ENCODE measurements at places on chromosomes 3 and 15.

GRCh38 chr3:128969993-128970739 is 23.7 kb downstream of the CFAP92 start:
- DNase-seq, result peak; percentile 14

GRCh38 chr3:152556731-152557254 is 278.1 kb upstream of the P2RY1 start:
- no peak for DNase-seq

DNA sequence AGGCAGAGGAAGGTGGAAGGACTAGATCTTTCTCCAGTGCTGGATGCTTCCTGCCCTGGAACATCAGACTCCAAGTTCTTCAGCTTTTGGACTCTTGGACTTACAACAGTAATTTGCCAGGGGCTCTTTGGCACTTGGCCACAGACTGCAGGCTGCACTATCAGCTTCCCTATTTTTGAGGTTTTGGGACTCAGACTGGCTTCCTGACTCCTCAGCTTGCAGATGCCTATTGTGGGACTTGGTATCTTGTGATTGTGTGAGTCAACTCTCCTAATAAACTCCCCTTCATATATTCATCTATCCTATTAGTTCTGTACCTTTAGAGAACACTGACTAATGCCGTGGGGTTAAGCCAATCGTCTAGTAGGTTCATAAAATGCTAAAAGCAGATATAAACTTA is 8.8 kb upstream of the B3GNT5 start:
- no peak for DNase-seq

DNA sequence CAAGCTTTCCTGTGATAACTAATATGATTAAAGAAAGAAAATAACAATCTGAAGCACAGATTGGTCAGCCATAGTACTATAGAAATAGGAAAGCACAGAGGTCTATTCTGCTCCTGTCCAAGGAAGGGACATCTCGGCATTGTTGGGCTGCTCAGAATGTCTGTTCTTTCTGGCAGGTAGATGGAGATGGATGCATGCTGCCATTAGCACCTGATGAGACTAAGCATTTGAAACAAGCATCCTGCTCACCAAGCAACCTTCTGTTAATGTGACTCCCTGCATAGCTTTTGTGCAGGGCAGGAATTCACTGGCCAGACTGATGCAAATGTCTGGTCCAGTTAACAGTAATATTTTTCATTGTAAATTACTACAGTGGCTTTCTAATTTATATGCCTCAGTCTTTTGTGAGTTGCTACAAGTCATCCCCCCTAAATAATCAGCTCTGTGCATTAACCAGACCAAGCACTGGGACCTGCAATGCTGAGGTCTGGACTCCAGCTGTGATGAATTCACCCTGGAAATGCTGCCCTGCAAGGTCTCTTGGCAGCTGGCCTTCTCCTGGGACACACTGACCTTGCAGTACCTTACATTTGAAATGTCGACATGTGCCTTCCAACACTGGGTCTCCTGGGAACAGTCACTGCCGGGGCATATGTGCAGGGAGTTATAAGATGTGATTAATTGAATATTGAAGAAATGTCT is 1123.7 kb downstream of the IGSF11 start:
- no peak for DNase-seq

DNA sequence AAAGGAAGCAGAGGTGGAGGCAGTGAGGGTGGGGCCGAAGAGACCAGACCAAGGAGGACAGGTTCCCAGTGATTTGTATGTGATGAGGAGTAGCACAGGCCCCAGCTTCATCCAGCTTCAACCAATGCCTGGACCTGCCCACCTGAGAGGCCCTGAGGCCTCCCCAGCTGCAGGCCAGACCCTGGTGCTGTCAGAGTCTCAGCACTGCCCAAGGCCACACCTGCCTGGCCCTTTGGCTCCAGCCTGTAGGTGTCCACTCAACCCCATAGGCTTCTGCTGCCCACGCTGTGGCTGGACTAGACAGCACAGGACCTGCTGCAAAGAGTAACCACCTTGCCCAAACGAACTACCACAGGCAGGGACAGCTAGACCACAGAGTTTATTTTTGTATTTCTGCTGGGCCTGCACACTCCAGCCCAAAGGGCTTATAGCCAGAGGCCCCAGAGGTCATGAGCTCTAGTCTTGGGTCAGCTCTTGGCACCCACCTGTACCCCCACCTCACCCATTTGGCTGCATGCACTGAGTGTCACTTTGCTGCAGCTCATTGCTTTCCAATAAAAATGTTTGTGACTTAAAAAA is 81.9 kb upstream of the CDV3 start:
- DNase-seq, result no peak

DNA sequence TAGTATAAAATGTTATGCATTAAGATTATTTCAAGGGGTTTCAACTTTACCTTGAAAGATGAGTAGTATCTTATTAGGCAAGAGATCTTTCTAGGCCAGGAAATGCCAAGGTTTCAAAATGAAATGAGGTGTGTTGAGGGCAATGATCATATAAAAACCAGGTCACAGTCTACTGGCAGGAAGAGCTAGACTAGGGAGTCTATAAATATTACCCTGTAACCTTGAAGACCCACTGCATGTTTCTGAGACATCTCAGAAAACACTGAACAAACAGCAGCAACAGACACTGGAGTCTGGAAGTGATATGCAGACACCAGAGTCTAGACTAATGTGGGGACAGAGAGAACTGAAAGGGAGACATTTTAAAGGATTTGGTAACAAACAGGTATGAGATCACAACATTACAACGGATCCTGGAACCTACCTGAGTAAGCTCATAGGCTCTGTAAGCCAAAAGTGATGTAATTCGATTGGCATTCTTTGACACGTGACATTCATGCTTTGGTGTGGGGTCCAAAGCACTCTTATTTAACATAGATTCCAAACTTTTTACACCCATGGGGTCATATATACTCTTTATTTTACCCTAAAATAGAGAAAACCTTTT is 15.0 kb downstream of the TASOR start:
- no peak for DNase-seq

- DNase-seq, result no peak
Observed at GRCh38 chr3:11085093-11085840, 69.0 kb upstream of the HRH1 start.

DNA sequence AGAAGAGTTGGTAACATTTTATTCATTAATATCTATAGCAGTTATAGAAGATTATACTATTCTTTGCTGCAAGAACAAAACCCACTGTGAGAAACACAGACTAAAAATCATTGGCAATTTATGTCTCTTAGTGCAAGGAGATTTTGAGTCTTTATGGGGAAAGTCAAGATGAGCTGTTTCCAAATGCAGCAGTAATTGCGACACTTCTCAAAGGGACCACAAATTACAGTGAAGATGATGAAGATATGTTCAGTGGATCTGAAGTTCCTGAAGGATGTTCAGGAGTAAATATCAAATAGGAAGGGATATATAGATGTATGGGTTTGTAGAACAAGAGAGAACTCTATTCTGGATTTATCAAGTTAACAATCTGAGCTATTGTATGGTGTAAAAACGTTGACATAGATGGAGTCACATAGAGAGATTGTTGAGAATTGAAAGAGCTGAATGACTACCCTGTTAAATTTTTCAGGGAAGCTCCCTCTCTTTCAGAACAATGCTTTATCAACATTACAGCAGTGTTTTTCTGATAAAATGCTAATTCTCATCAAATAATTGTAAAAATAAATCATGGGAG is 71.8 kb downstream of the DTWD1 start:
- DNase-seq, result no peak

DNA sequence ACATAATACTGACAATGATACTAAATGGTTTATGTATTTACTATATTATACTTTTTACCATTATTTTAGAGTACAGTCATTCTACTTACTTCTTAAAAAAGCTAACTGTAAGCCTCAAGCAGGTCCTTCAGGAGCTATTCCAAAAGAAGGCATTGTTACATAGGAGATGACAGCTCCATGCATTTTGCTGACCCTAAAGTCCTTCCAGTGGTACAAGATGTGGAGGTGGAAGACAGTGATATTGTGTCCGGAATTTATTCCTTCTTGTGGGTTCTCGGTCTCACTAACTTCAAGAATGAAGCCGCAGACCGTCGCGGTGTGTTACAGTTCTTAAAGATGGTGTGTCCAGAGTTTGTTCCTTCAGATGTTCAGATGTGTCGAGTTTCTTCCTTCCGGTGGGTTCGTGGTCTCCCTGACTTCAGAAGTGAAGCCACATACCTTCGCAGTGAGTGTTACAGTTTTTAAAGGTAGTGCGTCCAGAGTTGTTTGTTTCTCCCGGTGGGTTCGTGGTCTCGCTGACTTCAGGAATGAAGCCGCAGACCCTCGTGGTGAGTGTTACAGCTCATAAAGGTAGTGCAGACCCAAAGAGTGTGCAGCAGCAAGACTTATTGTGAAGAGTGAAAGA is 20.9 kb downstream of the AVEN start:
- DNase-seq, result no peak

GRCh38 chr3:117144853-117145252 is 435.3 kb downstream of the TUSC7 start:
- no peak for DNase-seq

DNA sequence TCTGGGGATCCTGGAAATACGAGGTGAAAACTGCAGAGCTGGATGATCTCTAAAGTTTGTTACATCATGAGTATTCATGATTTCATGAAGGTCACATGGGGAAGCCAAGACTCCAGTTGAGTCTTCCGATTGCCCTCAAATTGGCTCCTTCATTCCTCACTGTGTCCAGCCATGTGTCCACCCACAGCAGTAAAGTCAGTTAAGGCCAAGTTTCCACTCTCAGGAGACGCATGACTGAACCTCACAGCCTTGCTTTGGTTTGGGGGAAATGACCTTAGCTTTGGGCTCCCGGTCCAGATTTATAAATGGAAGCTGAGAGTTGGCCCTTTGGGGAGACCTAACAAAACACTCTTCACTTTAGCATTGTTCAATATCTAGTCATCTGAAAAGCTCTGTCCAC is 289.7 kb upstream of the MCTP2 start:
- no peak for DNase-seq

- DNase-seq, result no peak
Observed at GRCh38 chr3:10417847-10418246, 87.5 kb downstream of the ATP2B2 start.

- no peak for DNase-seq
Observed at GRCh38 chr15:25565470-25566264, 126.8 kb upstream of the UBE3A start.

GRCh38 chr3:37779289-37780152 is 82.2 kb upstream of the CTDSPL start:
- peak; percentile 16 for DNase-seq

DNA sequence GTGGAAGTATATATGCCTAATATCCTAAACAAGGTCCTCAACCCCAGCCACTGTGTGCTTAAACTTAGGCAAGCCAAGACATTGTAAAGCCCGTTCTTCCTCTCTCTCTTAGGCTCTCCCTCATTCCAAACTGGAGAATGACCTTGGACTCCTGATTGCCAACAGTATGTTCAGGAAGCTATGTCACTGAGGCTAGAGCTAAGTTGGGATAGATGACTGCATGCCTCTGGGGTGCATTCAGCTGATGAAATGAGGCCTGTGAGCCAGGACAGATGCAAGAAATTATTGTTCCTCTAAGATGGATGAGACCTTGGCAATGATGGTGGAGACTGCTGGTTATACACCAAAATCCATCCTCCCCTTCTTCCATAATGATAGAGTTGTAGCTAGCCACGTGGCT is 27.9 kb upstream of the TBC1D21 start:
- DNase-seq, result no peak

DNA sequence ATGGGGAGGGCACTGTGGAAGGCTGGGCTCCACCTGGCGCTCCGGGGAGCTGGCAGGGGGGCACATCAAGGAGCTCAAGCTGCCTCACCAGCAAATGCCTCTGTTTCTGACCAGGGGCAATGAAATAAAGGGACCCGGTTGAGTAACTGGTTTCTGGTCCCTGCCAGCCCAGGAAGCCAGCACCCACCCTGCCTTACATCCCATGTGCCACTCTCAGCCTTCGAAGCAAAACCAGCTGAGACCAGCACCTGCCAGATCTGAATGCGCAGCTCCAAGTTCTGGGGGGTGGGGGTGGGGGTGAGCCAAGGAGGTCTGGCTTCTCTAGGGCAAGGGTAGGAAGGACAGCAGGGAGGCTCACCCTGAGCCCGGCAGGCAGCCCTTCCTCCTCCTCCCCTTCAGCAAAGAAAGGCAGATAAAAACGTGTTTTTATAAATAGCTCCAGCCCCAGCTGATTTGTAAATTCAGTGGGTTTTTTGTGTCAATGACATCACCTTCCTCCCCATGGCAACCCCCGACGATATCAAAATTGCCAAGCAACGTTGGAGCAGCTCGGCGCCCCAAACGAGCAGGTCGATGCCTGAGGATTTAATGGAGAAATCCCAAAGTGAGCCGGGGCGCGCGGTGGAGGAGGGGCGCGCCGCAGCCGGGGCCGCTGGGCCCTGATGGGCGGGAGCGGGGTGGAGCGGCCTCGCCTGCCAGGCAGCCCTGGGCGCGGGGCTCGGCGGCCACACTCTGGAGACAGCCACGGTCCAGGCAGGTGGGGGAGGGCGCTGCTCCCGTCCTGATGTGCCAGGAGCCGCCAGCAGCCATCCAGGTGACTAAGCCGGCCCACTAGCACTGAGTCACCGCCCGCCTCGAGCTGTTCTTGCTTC is at the start of gene PAK6:
TSS of gene PAK6 (plus strand) at position 532 of the 872 bp plus-strand sequence. CDS start 25,723 bp downstream, outside the sequence.
- DNase-seq, result no peak

DNA sequence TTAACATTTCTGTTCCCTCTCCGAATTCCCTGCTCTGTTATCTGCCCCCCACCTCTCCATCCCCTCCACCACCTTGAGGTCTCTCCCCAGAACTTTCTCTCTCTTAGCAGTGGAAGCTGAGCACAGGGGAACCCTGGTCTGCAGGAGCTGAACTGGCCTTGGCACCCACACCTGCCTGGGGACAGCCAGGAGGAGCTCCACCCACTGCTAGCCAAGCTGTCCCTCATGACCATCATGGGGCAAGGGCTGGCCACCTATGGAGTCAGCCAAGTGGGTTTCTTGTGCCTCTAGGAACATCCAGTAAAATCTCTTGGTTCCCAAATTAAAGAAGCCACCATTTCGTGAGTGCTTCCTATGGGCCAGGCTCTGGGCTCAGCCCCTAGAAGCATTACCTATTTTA is 276.4 kb upstream of the TLE3 start:
- DNase-seq, result no peak

DNA sequence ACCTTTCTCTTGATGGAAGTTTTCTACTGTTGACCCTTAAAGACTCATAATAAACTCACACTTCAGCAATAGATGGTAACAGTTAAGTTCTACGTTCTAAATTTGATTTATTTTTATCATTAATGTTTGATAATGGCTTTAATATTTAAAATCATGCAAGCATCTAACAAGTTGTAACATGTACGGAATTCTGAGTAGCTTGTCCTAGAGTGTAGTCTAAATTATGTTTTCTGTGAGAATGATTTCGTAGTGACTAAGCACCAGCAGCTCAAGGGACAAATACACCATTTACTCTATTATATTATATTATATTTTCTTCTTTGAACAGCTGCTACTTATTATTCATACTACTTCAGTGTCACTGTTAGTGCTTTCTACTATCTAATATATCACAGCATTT is 345.6 kb downstream of the NLGN1 start:
- no peak for DNase-seq

- no peak for DNase-seq
Observed at GRCh38 chr3:49183873-49184272, 12.5 kb downstream of the KLHDC8B start.

All from NCI-H774 (cell line).